Activated T-helper 17 cell treated with anti-CD3 and anti-CD28 coated beads, Interleukin-2, amount 50 U/mL, for 72 hours (primary cell): ENCODE measurements at places on chromosomes 3 and 15.

DNA sequence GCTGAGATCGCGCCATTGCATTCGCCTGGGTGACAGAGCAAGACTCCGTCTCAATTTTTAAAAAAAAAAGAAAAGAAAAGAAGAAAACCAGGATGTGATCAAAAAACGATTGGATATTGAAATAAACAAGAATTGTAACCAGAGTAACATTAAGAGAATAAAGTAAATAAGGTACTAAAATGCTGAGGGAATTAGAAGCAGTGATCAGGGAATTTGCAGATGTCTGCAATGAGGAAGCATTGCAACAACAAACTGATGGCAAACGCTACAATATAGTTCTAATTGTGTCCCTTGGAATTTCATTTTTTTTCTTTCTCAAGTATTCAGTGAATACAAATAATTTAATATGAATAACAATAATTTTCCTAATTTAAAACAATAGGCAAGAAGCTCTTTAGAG, 1077.5 kb downstream of the TBL1XR1 start:
- ATAC-seq, result no peak

GRCh38 chr3:175457301-175457700, 598.2 kb downstream of the NAALADL2 start:
- ATAC-seq, result no peak

DNA sequence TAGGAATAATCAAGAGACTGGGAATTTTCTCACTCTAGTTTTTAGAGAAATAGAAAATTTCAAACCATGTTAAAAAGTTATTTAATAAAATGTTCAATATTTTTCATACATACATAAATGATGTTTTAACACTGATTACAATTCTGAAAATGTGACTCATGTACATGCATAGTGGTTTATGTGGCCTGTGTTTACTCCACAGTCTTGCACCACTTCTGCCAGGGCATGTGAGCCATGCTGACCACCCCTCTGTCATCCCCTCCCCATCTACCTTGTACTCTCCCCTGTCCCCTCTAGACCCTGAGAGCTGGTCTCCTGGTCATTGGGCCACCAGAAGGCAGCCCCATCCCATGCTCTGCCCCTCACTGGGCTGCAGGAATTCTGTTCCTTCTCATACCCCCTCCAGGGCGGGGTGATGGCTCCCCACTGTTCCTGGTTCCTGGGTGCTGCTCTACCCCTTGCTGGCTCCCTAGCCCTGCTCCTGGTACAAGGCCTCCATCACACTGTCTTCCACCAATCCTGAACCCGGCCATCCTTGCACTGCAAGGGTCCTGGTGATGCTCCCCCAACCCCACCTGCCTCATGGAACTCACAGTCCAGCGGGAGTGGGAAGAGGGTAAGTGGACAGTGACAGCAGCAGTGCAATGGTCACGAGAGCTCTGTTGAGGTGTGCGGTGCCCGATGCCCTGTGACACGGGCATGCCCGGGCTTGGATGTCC, 24.2 kb upstream of the SLC41A3 start:
- ATAC-seq, result peak; percentile 42

- ATAC-seq, result peak; percentile 84
These were observed 82.6 kb downstream of the TGFBR2 start for GRCh38 chr3:30688776-30689641.

DNA sequence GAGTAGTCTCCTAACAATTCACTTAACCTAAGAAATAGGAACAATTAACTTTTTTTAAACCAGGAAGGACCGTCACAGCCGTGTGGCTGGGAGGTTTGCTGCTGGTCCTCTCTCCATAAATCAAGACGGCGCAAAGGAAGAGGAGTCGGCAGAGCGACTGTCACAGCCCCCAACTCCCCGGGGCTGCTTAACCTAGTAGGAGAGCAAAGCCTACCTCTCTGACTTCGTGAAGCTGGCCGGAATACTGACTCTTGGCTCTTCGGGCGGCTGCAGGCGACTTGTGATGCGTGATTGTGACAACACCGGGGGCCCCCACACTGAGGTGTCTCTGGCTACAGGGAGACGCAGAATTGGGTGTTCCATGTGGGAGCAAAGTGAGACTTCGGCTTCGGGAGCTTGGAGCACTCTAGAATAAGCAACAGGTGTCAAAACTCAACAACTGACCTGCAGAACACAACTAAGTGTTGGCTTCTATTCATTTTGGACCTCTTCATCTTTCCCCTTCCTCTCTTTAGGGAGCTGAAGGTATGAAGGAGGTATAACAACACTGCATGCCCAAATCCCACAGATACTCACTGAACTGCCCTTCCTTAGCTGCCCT, 151.1 kb downstream of the OSBPL10 start:
- ATAC-seq, result no peak

- ATAC-seq, result no peak
These were observed 12.6 kb downstream of the CEP152 start for GRCh38 chr15:48798319-48798718.

- no peak for ATAC-seq
These were observed 15.6 kb upstream of the PRTG start for GRCh38 chr15:55758580-55758986.

- peak; percentile 69 for ATAC-seq
These were observed 13.5 kb downstream of the RAB6B start for GRCh38 chr3:133881939-133882825.

GRCh38 chr3:188385295-188385694, 231.3 kb downstream of the LPP start:
- ATAC-seq, result no peak

GRCh38 chr3:185758912-185759311, 65.9 kb downstream of the IGF2BP2 start:
- ATAC-seq, result no peak

- ATAC-seq, result no peak
These were observed 22.1 kb downstream of the SNRPN start for GRCh38 chr15:24976932-24977331.

- ATAC-seq, result no peak
These were observed 14.4 kb upstream of the TM4SF4 start for GRCh38 chr3:149460117-149460516.

- ATAC-seq, result peak; percentile 87
These were observed 212.0 kb downstream of the MINAR1 start for GRCh38 chr15:79644091-79644490.

GRCh38 chr15:49686599-49686998, 65.8 kb downstream of the DTWD1 start:
- ATAC-seq, result no peak

- ATAC-seq, result no peak
These were observed 102.5 kb upstream of the TJP1 start for GRCh38 chr15:29924750-29925149.
